Sigmoid colon (tissue), 7 donors: ENCODE measurements at places on chromosomes 3 and 15.

GRCh38 chr3:1774597-1774996 is 324.1 kb upstream of the CNTN4 start:
- no peak for DNase-seq

DNA sequence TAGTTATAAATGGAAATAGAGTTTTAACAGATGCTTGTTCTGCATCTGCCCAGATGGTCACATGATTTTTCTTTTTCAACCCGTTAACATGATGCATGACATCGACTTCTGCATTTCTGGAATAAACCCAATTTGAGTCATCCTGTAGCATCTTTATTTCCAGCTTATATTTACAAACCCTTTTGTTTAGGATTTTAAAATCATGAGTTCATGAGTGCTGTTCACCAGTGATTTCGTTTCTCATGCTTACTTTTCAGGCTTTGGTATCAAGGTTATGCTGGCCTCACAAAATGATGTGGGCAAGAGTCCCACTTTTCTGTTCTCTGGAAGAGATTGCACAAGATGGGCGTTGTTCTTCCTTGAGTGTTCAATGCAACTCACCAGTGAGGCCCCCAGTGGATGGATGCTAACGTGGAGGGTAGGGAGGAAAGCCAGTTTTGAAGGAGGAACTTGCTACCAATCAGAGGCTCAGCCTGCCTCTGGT is 5.2 kb downstream of the HRH1 start:
- peak; percentile 87 for DNase-seq

DNA sequence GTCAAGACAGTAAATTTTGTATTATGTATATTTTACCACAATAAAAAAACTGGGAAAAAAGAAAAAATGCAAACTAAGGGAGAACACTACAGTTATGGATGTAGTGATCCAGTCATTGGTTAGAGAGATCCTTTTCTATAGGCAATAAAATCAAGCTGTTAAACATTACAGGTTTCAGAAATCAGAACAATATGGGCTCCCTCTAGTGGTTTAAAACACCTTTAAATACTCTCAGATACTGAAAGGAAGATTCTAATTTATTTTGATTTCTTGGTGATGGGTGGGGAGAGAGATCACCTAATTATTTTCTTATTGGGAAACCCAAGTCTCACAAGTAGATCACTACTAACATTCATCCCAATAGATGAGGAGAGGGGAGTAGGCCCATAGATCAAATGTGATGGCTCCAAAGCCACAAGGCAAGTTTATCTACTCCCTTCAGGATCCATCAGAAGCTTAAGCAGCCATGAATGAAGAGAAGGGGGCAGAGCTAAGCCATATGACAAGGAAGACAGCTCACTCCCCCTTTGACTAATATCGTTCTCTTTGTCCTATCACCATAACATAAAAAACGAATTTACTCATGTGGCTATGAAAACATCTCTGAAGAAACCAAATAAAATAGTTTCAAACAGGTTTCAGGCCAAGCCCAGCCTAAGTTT is 118.6 kb downstream of the ANO10 start:
- DNase-seq: no peak

- DNase-seq: no peak
These were observed 358.4 kb upstream of the PROK2 start for GRCh38 chr3:72143322-72143721.

- no peak for DNase-seq
These were observed 3.3 kb upstream of the CP start for GRCh38 chr3:149224736-149225594.

DNA sequence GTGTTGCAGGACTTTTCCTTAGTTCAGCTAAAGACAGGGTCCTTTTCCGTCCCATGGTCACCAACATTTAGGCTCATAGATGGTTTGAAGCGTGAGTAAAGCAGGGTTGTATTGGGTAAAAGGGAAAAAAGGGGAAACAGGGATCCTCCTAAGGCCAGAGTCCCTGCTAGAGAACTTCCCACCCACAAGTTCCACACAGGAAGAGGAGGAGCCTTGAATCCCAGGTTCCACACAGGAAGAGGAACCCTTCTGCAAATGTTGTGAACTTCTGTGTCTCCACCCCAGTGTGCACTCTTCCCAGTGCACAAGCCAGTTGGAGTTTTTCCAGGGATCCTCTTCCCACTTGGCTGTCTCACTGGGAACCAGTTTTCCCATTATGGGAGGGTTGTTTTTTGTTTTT is 27.6 kb upstream of the ATP8B4 start:
- DNase-seq: no peak

DNA sequence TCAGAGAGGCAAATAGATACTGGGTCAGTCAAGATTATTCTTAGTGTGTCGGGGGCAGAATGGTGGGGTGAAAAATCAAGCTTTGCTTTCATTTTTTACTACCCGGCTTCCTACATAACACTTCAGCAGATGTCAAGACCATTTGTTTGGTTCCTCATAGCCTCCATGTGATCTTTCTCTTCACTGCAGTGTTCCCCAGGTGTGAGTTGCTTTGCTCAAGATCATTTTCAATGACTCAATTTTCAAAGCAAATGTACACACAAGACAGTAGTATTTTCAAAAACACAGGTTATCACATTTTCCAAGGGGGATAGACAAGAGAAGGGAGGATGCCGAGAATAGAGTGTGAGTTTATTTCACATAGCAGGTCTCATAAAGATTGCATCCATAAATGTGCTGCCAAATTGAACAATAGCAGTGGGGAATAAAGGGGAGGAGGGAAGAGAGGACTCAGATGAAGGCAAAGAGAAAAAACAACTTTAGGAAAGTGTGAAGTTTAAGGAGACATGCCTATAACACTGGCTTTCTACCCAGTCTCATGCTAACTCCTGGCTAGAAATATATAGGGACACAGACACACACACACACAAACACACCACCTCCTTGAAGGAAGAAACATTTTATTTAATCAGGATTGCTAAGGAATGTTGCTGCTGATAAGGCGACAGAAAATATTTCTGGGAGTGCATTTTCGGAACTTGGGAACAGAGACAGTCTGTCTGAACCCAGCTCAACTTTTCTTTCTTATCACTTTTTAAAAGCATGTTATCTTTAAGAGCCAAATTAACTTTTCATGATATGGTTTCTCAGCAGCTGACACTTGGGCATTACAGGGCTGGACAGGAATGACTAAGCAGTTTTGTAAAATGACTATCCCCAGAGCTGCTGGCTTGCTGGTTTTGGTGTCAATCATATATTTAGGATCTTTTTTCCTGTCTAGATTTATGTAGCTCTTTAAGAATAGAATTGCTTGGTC is 402.4 kb downstream of the RBMS3 start:
- DNase-seq: no peak

- no peak for DNase-seq
These were observed 118.0 kb downstream of the CHSY1 start for GRCh38 chr15:101133751-101134261.

DNA sequence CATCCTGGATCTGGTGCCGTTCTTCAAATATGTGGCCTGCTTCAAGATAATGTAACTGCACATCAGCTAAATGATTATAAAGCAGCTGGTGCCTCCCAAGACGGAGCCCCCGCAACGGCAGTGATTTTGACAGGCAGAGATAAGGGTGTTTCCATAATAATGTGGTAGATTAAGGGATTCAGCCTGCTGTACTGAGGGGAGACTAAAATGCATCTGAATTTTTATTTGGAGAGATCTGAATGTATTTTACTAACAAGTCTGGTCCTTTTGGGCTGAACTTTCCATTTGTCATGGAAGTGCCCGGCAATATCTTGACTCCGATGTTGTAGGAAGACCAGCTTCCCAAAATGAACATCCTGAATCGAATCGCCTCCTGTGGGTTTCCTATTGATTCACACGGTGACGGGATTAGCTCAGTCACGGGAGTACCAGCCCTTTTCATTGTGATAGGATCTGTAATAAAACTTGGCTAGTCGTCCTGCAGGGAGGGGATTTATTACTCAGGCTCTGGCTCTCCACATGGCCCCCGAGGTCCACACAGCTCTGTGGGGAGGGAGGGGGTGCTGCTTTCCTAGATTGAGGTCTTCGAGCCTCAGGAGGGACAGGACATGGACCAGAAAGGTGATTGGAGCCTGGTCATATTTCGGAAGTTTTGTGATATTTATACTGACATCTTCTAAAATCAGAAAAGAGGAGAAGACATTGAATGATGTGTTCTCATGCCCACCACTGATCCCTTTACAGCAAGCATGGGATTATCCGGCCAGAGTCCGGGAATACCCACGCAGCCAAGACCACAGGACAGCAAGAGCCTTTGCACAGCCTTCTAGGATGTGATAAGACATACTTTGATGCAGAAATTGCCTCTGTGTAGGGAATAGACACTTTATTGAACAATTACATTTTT is 2.5 kb upstream of the PCSK6 start:
- DNase-seq: no peak

- no peak for DNase-seq
These were observed 9.7 kb upstream of the CRBN start for GRCh38 chr3:3189102-3189727.

- no peak for DNase-seq
These were observed 41.0 kb upstream of the B3GNT5 start for GRCh38 chr3:183212096-183212495.

DNA sequence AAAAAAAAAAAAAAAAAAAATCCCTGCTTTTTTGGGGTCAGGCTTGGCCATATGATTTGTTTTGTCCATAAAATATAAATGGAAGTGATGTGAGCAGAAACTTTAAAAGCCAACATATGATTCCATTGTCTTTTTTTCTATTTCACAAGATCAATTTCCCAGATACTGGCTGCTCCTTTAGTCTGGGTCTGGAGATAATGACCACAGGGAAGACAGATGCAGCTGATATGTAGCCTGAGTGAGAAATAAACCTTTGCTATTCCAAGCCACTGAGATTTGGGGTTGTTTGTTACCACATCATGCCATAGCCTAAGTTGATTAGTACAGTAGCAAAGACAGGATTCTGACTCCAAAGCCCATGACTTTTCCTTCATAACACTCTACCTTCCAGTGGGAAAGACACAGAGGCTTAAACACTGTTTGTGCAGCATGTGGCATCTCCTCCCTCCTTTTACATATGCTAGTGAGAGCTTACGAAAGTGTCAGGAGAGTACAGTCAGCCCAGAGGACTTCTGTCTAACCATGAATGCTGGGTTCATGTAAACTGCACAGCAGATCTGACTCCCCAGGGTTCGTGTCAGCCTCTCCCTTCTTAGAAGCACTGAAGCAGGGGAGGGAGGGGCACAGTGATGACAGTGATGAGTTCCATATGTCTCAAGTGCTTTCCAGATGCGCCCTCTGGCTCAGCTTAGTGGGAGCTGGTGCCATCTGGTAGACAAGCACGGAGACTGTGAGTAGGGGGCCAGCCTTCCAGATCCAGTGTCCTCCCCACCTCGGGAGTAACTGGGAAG is 36.7 kb upstream of the SLC7A14 start:
- peak; percentile 77 for DNase-seq

DNA sequence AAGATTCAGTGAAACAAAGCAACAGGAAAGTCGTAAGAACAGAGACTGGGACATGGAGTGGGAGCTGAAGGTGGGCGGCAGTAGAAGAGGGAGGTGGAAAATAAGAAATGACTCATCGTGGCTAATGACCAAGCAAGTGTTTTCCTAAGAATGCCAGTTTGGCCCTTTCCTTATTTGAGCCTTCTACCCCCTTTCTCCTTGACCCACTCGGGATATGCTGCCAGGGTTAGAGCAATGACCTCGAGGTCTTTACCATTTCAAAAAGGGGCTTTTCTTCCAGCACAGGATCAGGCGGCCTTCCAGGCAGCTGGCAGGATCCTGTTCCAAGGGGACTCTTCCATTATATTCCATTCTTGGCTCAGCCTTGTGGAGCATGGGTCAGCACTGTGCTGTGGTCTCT is 241.1 kb downstream of the RYR3 start:
- no peak for DNase-seq

DNA sequence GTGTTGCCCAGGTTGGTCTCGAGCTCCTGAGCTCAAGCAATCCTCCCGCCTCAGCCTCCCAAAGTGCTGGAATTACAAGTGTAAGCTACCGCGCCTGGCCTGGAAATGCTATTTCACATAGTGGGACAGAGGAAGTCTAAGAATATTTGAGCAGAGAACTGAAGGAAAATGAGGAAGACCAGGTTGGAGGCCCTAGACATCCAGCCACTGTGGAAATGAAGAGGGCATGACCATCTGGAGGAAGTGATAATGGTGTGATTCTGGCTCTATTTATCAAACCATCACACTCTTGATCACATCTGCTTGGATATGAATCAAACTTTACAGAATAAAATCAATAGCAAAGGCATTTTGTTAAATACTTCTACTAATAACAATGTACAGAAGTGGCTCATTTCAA is 65.9 kb upstream of the ARHGEF3 start:
- no peak for DNase-seq

- no peak for DNase-seq
These were observed 26.6 kb upstream of the KY start for GRCh38 chr3:134677196-134677986.

GRCh38 chr3:150741497-150742140 is 21.4 kb downstream of the SIAH2 start:
- no peak for DNase-seq

- peak; percentile 78 for DNase-seq
These were observed 70.5 kb upstream of the XCR1 start for GRCh38 chr3:46097691-46098241.

DNA sequence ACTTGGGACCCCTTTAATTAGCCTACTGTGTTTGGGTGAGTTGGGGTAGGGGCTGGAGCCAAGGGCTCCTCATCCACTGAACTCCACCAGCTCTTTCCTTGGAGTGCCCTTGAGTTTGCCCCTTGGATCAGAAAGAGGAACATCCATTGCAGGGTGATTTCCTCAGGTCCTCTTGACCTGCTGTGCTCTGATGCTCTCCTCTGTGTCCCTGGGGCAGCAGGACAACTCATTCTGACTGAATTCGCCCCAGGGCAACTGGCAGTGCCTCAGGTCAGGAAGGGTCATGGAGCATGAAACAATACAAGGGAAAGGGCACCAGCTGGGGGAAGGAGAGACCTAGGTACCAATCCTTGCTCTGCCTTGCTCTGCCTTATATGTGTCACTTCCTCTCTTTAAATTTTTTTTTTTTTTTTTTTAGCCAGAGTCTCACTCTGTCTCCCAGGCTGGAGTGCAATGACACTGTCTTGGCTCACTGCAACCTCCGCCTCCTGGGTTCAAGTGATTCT is 47.8 kb downstream of the BSN start:
- DNase-seq: no peak

DNA sequence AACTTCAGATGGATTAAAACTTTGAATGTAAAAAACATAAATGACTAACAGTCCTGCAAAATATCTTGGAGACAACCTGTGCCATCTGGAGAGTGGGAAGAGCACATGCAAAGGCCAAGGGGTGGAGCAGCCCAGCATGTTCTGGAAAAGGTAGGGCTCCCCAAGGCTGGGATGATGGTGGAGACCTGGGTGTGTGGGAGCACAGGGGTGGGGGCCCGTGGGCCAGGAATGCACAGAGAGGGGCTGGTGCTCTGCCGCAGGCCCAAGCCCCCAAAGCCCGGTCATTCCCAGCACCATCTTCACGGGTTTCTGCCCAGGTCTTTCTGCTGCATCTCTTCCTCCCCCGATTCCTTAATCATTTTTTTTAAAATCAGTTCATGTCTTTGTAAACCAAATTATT is 9.7 kb upstream of the GATA2 start:
- no peak for DNase-seq

- DNase-seq: no peak
These were observed 273.4 kb upstream of the NSMCE3 start for GRCh38 chr15:29542994-29543393.

- DNase-seq: no peak
These were observed 12.8 kb downstream of the MYO9A start for GRCh38 chr15:72105111-72105510.

GRCh38 chr3:60552581-60552980 is 698.7 kb downstream of the FHIT start:
- no peak for DNase-seq
